Activated T-cell treated with anti-CD3 and anti-CD28 coated beads, Interleukin-2, amount 50 U/mL, for 4 hours (primary cell): ENCODE measurements at places on chromosomes 3 and 15. TPM values are rescaled to one million over a fixed set of nuclear protein-coding genes. Genes with fewer than 3 reads are reported as not detected.

DNA sequence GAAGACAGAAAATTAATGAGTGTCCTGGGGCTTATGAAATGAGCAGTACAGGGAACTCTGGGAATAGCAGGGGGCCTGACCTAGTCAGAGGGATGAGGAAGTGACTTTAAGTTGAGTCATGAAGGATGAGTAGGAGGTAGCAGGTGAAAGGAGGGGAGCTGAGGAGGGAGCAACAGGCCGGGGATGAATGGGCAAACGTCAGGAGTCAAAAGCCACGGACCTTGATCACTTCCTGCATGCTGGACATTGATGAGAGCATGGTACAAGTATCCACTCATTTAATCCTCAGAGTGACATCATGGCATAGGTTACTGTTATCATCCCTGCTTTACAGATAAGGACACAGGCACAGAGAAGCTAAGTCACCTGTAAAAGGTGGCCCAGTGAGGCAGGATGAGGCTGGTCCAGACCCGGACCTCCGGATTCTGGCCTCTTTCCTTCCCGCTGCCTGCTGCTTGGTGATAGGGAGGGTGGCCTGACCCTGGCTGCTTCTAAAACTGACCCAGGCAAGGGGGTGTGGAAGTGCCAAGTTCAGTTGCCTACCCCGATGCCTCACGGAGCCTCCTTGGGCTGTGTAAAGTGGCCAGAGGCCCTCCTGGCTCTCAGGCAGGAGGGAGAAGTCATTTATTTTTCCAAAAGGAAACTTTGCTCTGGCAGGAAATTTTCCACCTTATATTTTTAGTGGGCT lies 7.6 kb downstream of the CORO2B start:
- DNase-seq = no peak

- DNase-seq = no peak
Observed at GRCh38 chr15:82539691-82540054, 584 bp downstream of the RPS17 start.

DNA sequence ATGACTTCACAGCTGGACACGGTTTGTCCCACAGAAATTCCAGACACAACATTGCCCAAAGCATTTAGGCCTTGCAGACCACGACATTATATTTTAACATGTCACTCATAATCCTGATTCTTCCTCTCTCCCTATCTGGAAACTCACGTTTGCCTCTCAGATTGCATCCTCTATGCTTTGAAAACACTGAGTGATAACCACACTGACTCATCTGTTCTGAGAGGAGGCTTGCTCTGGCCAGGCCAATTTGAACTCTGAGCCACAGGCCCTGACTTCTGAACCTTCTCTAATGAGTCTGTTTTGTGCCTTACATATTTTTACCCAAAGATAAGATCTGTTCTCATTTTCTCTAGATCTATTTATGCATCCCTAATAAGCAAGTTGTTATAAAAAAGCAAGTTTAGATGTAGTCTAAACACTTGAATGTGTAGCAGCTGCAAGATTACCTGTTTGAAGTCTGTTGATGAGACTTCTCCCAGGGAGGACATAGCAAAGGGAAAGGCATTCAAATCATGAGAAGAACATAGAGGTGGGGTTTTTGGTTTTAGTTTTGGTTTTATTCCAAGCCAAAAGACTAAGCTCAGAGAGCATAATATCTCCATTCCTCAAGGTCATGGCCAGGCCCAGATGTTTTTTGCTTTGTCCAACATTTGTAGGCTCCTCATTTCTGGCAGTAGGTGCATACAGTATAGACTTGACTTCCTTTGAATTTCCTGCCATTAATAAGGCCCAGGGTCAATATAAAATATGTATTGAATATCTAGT lies 234.4 kb upstream of the LRTM1 start:
- no peak for DNase-seq

DNA sequence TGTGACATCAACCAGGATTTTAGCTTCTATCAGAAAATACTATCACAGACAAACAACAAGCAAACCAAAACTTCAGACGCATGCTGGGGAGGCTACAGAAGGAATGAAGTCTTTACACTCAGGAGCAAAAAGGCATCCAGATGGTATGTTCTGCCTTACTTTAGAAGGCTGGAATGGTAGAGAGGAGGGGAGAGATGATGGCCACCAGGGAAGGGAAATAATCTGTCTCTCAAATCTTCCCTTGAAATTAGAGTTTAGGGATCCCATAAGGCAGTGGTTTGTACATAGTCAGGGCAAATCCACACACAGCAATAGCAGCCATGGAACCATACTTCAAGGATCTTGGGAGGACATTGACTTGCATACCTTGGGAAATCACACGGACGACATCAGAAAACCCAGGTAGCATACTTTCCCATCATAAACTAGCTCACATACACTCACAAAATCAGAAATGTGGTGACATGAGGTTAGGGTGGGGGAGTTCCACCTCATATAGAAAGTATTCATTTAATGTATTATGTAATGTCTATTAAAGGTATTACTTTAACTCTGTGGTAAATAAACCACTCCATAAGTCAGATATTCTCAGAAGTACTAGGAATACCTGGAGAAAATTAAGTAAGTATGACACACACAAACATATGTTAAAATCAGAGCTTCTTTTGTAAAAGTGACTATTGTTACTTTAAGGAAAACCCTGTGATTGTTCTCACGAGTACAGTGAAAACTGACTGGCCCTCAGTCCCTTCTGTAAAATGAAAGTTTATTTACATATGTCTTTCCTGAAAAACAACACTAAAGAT lies 9.4 kb downstream of the BTLA start:
- no peak for DNase-seq

GRCh38 chr3:33541918-33542317 lies 101.7 kb upstream of the UBP1 start:
- DNase-seq = no peak

MORC1 gene
- not detected for total RNA-seq

DNA sequence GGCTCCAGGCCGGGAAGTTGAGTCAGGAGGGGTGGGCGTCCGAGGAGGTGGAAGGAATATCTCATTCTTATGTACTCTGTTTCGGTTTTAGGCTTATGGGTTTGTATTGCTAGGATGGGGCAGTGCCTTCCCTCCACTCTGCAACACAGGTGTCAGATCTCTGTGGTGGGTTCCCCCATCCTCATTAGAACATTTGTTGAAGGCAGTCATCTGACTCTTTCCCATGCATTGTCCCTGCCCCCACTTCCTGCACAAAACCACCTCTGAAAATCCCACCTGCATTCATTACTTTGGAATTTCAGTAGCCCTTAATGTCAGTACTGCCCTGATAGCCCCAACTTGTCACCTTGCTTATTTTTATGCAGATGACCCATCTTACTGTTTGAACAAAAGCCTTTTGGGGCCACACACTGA lies 29.5 kb downstream of the GYG1 start:
- no peak for DNase-seq
